NCI-H187 (cell line): ENCODE measurements at places on chromosomes 12 and 14.

DNA sequence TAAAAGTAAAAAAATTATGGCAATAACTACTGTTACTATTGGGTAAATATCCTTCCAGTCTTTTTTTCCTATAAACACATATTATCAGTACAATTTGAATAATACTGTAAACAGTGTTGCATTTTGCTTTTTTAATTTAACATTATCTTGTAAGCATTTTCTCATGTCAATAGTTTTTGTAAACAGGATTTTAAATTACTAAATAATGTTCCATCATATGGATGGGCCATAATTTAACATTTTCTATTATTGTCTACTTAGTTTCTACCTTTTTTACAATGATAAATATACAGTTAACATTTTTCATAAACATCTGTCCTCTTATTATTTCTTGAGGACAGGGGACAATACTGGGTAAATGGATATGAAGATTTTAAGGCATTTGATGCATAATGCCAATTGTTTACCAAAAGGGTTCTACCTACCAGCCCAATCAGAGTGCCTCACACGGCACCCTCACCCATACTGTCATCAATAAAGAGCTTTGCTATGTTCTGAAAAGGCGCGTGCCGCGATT lies 759 bp upstream of the ACVR1B start:
- no peak for DNase-seq

- DNase-seq = no peak
These were observed 9.7 kb upstream of the ERC1 start for GRCh38 chr12:981176-981828.

GRCh38 chr14:63972323-63972932 lies 119.6 kb downstream of the SYNE2 start:
- DNase-seq = no peak

- no peak for DNase-seq
These were observed 116.5 kb downstream of the RFLNA start for GRCh38 chr12:124411281-124411878.

GRCh38 chr14:75307700-75308379 lies 29.2 kb downstream of the FOS start:
- DNase-seq = peak; percentile 90

- no peak for DNase-seq
These were observed 326.1 kb downstream of the CACNA1C start for GRCh38 chr12:2378835-2379330.

- DNase-seq = no peak
These were observed 238.3 kb downstream of the SLC41A2 start for GRCh38 chr12:104719700-104720338.
